ENCODE measurements at places on chromosomes 16 and 17.

- DNase-seq, result no peak
Measured at GRCh38 chr17:4531988-4532736, 23.0 kb downstream of the MYBBP1A start.

- no peak for DNase-seq
Measured at GRCh38 chr17:77440560-77440981, 299.8 kb downstream of the SEC14L1 start.

- no peak for DNase-seq
Measured at GRCh38 chr17:10107316-10108165, 90.9 kb downstream of the GAS7 start.

DNA sequence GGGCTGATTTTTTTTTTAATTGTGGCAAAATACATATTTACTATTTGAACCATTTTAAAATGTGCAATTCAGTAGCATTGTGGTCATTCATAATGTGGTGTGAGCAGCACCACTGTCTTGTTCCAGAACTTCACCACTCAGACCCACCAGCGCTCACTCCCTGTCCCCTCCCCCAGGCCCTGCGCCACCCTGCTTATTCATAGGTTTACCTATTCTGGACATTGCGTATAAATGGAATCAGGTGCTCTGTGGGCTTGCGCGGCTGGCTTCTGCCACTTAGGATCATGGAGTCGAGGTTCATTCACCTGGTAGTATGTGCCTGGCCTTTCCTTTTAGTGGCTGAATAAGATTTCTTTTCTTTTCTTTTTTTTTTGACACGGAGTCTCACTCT is 59.4 kb downstream of the NT5M start:
- no peak for DNase-seq

DNA sequence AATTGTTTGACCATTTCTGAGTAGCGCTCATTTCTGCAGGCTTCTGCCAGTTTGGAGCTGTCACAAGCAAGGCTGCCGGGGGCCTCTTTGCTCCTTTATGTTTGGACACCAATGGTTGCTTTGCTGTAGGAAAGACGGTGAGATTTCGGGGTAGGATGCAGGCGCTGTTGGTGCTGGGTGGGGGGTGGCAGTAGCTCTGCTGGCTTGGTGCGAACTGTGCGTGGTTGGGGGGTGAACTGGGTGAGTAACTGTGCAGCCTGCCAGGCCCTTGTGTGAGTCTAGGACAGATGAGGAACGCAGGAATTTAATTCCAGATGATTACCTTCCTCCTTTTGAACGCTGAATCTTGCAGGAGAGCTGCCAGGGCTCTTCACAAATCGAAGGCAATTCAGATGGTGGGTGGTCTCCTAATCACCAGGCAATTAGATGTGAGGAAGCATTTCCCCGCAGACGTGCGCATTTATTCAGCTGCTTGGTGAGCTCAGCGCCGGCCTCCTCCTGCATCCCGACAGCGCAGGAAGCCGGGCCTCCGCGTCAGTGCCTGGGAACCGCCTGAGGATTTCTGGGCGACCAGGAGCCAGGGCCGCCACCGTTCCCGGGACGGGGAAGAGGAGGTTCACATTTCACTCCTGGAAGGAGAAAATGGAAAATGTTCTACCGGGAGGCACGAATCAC is 154.4 kb downstream of the FOXL1 start:
- no peak for DNase-seq

- peak; percentile 22 for DNase-seq
Measured at GRCh38 chr16:81429045-81429521, 15.5 kb upstream of the CMIP start.

- no peak for DNase-seq
Measured at GRCh38 chr17:29100296-29100695, 57.4 kb downstream of the PIPOX start.

DNA sequence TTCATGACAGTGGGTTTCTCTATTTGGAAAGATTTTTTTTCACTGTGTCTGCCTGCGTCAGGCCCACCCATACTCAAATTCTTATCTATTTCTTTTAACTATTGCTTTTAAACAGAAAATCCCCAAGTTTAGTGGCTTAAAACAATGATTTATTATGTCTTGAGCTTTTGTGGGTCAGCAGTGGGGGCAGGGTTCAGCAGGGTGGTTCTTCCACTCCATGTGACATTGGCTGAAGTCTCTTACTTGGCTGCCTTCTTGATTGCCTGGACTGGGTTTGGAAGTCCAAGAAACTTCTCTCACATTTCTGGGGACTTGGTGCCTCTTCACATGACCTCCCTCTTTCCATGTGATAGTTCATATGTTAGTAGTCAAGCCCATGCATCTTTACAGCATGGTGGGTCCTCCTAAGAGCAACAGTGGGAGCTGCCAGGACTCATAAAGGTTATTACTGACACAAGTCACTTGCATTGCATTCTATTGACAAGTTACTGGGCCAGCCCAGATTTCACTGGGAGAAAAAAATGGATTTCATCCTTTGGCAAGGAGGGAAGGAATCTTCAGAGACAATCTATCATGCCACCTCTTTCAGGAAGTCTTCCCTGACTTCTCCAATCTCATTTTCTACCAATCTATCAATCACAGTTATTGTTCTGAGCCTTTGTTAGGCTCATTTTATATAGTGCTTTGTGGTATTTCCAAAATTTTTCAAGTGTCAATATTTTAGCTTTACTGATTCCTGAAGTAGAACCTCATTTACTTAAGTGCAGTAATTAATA is 436.1 kb downstream of the XYLT1 start:
- DNase-seq, result no peak

GRCh38 chr16:11667824-11668622 is at the start of gene SNN:
SNN (plus strand) TSS chr16:11668455; CDS start chr16:11676060, 7,605 bp downstream.
- peak; percentile 87 for DNase-seq

- DNase-seq, result no peak
Measured at GRCh38 chr17:20920815-20921199, 122.0 kb downstream of the USP22 start.

DNA sequence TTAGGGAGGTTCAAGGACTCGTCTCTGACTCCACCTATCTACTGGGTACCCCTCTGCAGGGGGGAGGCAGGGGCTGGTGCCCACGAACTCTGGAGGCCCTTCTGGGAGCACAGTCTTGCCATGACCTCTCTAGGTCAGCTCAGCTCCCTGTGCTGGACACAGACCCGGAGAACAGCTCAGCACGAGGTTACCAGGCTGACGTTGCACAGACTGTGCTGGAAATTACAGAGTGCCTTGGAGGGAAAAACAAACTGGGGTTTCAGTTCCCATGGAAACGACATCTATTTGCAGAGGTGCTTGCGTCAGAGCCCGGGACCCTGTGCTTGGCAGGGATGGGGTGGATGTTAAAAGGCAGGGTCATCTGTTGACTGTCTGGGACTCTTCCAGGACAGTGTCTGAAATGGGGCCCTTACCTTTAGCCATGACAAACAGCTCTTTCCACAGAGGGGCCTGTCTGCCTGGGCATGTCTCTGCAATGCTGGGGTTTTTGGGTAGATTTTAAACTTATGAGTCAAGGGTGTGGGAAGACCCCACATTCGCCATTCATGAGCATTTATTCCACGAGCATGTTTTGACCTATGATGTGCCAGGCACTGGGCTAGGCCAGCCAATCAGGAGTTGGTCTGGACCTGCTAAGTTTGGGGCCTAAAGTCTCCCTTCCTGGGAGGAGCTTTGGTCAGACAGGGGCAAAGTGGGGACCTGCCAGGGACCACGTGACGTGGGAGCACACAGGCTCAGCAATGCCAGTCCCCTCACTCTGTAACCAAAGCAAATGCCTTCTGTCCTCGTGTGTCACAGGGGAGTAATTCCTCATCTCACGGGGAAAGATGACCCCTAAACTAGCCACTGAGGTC is 22.5 kb downstream of the CCR7 start:
- DNase-seq, result no peak

GRCh38 chr16:87465306-87465705 is 27.5 kb downstream of the ZCCHC14 start:
- DNase-seq, result peak; percentile 64

GRCh38 chr17:56793957-56794356 is 39.8 kb downstream of the C17orf67 start:
- no peak for DNase-seq

- DNase-seq, result no peak
Measured at GRCh38 chr16:62201911-62202310, 165.7 kb upstream of the CDH8 start.
